ENCODE measurements at places on chromosomes 7 and 10.

DNA sequence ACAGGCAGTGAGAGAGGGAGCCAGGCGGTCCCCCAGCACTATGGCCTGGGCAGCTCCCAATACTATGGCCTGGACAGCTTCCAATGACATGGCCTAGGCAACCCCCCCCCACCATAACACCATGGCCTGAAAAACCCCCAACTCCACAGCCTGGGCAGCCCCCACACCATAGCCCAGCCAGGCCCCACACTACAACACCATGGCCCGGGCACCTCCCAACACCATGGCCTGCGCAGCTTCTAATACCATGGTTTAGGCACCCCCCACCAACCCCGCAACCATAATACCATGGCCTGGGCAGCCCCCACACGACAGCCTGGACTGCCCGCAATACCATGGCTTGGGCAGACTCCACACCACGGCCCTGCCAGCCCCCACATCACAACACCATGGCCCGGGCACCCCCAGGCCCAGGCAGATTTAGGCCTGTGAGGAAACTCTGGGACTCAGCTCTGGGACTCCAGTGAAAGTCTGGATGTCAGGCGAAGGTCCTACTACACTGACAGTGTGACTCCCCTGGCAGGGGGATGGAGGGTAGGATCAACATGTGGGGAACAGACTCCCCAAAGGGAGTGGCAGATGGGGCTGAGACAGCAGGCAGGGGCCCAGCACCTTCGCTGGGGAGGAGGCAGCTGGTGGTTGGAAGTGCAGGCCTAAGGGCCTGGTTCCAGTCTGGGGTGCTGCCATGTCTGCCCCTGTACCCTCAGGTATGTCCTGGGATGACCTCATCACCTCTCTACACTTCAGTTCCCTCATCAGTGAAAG lies 8.7 kb downstream of the CPXM2 start:
- DNase-seq: no peak

DNA sequence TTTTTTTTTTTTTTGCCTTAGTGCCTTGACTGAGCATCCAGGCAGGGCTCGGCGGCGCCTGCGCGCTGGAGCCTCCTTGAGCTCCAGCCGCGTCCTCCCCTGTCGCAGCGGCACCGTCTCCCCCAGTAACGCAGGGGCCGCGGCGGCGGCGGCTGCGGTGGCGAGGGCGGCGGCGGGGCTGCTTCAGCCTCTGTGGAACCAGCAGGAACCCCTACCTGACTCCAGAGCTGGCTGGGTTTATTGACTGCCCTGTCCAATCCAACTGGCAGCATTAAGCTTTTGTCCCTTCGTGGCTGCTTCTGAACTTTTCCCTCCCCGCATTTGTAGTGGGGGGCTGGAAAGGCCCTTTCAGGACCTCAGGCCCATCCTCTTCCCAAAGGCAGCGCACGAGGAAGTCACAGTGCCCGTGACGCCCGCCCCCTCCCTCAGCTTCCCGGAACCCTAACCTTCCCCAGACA lies at the start of gene GPR85:
Gene GPR85, minus strand, starts transcription at position 397 of the 458 bp plus-strand sequence. CDS start 2,106 bp downstream, outside the sequence.
- peak; percentile 87 for DNase-seq

GRCh38 chr7:83451501-83452045 lies 197.4 kb downstream of the SEMA3E start:
- DNase-seq: no peak

- DNase-seq: no peak
Observed at GRCh38 chr10:23436983-23437382, 1.9 kb upstream of the OTUD1 start.

DNA sequence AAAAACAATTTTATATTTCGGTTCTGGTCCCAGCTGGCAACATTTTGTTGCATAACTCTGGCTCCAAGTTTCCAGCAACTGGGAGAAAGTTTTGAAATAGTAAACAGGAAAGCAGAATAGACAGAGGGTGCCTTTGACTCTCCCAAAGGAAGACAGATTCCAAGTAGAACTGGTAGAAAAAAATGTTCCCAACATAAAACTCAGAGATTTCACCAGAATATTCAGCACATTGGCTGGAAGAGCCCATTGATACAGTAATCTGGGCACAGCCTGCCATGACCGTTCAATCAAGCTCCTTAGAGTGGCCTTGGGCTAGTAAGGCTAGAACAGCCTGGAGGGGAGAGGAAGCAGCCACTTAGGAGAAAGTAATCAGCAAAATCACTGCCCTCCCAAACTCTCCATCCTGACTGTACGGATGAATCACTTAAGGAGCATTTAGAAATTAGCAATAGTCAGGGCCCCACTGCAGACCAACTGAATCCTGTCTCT lies 120.4 kb downstream of the CUBN start:
- no peak for DNase-seq

GRCh38 chr7:137209151-137209817 lies 134.2 kb downstream of the PTN start:
- DNase-seq: no peak

GRCh38 chr10:81847675-81848074 lies 27.3 kb upstream of the NRG3 start:
- DNase-seq: no peak

DNA sequence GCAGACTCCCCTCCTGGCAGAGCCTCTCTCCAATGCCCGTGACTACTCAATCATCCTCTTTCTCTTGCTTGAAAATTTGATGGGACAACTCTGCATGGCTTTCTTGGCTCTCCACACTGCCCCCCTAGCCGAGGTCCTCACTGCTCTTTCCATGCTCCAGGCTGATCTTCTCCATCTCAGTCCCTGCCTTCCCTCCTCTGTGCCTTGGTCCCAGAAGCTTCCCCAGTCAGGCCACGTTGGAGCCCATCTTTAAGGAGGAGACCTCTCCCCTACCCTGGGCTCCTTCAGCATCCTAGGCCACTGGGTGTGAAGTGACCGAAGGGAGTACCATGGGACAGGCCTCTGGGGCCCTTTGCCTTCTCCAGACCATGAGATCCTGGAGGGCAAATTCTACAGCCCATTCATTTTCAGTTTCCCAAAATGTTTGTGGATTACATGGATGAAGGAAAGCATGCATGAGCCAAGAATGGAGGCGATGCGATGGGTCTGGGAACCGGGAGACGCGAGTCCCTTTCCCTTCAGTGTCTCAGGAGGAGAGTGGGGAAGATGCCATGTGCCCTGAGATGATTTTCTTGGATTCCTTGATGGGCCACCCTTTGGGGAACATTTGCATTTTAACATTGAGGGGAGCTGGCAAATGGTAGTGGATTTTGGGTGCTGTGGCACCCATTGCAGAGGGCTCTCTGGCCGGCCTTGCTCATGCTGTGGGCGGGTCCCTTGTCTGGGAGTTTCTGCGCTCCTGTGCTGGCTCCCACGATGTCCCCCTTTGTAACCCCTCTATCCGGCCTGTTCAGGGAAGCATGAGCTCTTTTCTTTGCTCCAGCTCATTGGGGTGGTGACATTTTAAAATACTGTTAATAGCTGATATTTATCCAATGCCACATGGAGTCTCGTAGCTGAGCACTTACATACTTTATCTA lies 376.6 kb downstream of the RPS24 start:
- no peak for DNase-seq

DNA sequence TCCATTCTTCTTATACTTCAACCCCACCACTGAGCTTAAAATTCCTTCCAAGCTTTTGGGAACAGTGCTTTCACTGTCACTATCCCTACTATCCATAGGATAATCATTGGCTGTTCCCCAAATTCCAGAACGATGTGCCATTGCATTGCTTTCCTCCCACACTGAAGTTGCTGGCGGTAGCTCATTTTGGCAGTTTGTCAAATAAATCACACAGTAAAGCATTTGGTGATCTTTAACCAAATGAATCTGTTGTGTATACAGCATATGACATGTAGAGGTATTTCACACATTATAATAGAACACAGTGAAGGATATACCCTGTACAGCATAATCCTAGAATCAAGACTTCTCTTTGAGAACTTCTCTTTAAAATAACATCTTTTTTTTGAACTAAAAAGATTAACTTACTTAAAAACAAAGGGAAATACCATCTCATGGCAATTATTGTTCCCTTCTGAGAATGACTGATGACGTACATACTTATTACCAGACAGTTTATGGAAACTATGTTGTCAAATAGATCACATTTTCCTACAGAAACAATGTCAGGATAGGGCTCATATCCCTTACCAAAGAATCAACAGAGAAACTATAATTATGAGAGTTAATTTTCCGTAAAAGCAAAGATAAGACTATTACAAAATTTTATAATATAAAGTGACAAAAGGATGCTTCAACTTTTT lies 93.6 kb downstream of the CTNNA3 start:
- DNase-seq: peak; percentile 82

GRCh38 chr7:156163747-156164146 lies 351.5 kb upstream of the SHH start:
- no peak for DNase-seq

GRCh38 chr10:7121154-7121797 lies 289.6 kb downstream of the SFMBT2 start:
- DNase-seq: peak; percentile 29

DNA sequence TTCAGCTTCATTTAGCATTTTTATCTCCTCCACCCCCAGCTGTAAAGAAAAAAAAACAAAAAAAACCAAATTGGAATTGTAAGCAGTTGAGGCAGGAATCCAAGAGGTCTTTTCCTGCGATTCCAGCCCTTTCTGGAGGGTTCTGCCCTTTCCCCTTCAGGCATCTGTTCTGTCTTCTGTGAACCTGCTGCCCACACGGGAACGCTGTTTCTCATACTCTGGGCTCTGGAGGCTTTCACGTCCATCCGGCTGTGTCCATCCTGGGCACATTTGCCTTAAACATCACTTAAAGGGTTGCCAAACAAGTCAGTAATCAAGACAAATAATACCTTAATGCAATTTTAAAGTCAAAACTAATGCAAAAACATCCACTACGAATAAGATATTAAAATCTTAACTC lies 302.8 kb upstream of the PITRM1 start:
- DNase-seq: peak; percentile 63

- no peak for DNase-seq
Observed at GRCh38 chr10:110822035-110822711, 49.6 kb upstream of the PDCD4 start.

DNA sequence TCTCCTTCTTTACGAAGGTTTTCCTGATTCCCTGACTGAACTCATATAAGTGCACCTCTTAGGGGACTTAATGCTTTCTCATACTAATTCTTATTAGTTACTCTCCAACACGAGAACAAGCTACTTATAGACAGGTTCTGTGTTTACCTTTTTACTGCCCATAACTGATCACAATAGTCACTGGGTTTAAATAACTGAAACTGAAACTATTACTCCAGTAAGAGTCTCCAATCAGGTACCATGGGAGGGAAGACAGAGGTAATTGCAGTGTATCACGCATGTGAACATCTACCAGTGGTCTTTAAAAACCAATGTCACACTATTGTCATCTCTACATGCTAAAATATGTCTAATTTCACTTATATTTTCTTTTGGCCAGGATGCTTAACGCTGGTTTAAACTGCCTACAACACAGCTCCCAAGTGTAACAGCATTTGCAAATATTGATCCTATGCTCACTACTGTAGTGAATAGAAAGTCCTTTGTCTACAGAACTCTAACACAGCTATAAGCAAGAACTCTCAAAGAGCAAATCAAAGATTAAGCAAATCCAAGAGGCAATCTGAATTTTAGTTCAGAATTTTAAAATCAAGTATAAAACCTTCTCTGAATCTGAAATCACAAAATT lies 3.6 kb downstream of the GDI2 start:
- DNase-seq: peak; percentile 10

DNA sequence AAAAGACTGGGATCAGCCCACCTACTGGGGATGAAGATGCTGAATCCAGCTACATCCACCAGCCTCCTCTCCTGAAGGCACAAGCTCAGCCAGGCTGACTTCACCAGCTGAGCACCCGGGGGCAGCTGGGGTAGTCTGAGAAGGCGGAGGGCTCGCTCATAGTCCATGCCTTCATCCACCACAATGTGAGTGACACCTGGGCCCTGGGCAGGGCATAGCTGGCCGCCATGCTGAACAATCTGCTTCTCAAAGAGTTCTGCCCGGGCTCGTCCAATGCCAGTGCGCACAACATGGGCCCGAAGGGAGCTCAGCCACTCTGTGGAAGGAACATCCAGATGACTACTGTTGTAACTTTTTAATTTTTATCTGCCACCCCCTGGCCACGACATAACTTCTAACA lies 2.2 kb downstream of the POLL start:
- no peak for DNase-seq

- no peak for DNase-seq
Observed at GRCh38 chr7:108578937-108579336, 9.3 kb downstream of the DNAJB9 start.

GRCh38 chr7:132095111-132095765 lies 481.0 kb downstream of the PLXNA4 start:
- no peak for DNase-seq

- DNase-seq: no peak
Observed at GRCh38 chr7:37698276-37698675, 14.7 kb downstream of the GPR141 start.

DNA sequence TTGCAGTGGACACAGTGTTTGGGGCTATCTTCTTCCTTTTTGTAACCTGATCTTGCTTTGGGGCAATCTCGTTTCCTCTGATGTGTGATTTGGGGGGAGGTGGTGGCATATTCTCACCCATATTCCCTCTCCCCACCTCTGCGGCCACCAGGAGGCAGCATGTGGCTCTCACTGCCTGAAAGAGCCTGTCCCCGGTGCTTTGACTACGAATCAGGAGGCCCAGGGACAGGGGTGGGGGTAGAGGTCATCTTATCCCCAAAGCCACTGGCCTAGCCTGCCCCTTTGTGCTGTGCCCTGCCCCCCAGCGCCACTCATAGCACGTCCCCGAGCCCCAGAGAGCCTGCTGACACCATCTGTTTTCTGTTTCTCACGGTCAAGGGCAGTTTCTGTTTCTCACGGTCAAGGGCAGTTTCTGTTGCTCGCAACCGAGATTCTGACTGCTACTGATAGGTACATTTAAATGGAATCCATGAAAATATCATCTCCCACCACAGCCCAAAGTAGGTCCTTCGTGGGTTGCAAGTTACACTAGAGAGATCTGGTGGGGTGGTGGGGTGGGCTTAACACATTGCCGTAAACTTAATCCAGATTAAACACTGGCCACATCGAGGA lies 28.2 kb downstream of the PHYH start:
- peak; percentile 35 for DNase-seq

- no peak for DNase-seq
Observed at GRCh38 chr10:58477122-58477521, 35.5 kb upstream of the BICC1 start.

DNA sequence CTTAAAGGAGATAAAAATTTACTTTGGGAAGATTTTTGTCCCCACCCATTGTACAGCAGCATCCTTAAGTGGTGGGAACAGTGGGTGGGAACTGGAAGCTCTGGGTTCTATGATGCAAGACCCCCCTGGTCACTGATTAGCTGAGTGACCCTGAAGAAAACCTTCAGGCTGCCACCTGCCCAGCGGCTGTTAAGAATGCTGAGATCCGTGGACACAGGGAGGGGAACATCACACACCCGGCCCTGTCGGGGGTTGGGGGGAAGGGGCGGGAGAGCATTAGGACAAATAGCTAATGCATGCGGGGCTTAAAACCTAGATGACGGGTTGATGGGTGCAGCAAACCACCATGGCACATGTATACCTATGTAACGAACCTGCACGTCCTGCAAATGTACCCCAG lies 14.5 kb downstream of the CARD11 start:
- DNase-seq: no peak

- no peak for DNase-seq
Observed at GRCh38 chr10:44951576-44952226, 7.9 kb upstream of the RASSF4 start.
